Activated CD4-positive, alpha-beta T cell treated with anti-CD3 and anti-CD28 coated beads, Interleukin-10, Interleukin-2, amounts not matched to agents 100 ng/mL and 50 ng/mL, durations not matched to agents 16 hours and 8 hours (primary cell): ENCODE measurements at places on chromosomes 3 and 15.
A peak's percentile ranks its signal among the peaks of the same experiment; 100 is the strongest.

DNA sequence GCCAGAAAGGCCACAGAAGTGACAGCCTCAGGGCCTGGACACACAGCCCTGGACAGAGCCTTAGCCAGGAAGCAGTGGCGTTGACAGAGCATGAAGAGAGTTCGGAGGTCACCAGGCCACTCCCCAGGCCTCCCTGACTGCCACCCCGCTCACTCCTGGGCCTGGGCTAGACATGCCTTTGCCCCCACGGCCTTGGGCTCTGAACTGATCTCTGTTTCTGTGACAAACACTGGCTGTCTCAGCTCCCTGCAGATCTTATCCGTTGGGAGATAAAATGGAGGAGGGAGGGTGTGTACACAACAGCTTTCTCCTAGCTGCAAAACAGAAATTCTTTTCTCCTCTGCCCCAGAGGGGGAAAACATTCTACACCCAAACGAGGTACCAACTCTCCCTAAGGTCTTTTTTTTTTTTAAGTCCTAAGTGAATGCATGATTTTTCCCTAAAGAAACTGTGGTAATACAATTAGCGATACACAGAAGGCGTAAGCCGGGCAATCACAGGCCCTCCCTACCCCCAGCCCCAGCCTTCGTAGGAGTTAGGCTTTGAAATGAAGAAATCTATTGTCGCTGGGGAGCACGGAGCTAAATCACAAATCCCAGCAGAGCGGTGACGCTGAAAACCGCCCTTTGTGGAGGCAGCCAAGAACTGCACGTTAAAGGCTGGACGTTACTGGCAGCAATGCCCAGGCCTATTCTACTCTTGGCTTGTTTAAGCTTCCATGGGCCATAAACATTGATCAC is 45.0 kb downstream of the SRGAP3 start:
- no peak for DNase-seq

DNA sequence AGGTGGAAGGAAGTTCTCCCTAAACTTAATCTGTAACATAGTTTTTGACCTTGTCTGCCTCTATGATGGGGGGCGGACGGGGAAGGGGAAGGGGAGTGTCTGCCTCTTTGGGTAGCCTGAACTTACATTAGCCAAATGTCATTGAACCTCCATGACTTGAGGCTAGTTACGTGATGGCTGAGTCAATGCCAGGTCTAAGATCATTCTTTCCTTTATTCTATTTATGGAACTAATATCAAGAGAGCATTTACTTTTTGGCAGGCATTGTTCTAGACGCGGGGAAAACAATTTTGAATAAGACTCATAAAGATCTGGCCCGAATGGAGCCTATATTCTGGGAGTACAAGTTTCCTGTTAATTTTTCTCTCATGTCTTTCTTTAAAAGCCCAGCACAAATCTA is 340.7 kb upstream of the C2CD4B start:
- DNase-seq: no peak

DNA sequence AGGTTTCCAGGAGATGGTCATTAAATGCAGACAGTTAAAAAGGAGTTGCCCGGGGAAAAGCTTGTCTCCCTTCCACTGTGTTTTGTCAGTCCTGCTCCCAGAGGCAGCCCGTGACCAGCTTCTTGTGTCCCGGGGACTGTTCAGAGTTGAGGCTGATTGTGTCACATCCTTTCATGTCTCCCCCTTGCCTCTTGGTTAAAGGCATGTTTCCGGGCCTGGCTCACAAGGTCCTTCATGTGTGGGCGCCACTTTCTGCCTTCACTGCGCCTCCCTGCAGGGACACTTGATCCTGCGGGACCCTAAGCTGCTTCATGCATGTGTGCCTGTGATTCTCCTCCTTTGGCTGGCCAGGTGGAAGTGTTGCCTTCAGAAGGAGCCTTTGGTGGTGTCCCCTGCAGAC is 9.2 kb downstream of the CHCHD6 start:
- no peak for DNase-seq

GRCh38 chr3:101216710-101217465 is 103.5 kb downstream of the IMPG2 start:
- no peak for DNase-seq

GRCh38 chr15:91919014-91919534 is 65.6 kb downstream of the SLCO3A1 start:
- DNase-seq: no peak

- DNase-seq: no peak
Measured at GRCh38 chr3:58537412-58538301, 667 bp upstream of the ACOX2 start.

DNA sequence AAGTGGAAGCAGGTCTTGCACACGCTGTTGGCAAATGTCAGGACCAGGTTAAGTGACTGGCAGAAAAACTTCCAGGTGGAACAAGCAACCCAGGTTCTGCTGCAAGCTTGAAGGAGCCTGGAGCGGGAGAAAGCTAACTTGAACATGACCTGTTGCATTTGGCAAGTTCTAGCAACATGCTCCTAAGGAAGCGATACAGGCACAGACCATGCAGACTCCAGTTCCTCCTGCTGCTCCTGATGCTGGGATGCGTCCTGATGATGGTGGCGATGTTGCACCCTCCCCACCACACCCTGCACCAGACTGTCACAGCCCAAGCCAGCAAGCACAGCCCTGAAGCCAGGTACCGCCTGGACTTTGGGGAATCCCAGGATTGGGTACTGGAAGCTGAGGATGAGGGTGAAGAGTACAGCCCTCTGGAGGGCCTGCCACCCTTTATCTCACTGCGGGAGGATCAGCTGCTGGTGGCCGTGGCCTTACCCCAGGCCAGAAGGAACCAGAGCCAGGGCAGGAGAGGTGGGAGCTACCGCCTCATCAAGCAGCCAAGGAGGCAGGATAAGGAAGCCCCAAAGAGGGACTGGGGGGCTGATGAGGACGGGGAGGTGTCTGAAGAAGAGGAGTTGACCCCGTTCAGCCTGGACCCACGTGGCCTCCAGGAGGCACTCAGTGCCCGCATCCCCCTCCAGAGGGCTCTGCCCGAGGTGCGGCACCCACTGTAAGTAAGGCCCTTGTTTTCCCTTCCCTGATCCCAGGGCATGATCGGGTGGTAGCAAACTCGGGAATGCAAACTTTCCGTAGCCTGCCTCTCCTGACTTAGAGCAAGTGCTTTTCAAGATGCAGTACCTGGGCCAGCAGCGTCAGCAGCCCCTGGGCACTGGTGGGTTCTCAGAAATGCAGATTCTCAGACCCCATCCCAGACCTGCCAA is 759 bp downstream of the GALNT15 start:
- no peak for DNase-seq

GRCh38 chr3:196968233-196969133 is at the start of gene PIGZ:
Gene PIGZ (minus strand): TSS chr3:196968833. CDS start chr3:196952031, 16,802 bp downstream.
- DNase-seq: peak; percentile 48

- no peak for DNase-seq
Measured at GRCh38 chr3:192281207-192281880, 446.0 kb downstream of the FGF12 start.
